K562 (cell line): ENCODE measurements at places on chromosomes 16 and 17. TPM values are rescaled to one million over a fixed set of nuclear protein-coding genes. Genes with fewer than 3 reads are reported as not detected.

Gene MYOCD
- not detected in 2 replicates for total RNA-seq

Gene ACADVL
- total RNA-seq, result 283 and 313 TPM in 2 replicates

Gene ADAD2
- total RNA-seq, result not detected in 2 replicates

Gene GJD3
- total RNA-seq, result 0.38 TPM in 1 of 2 replicates, not detected in the other

Gene KRTAP4-9
- total RNA-seq, result not detected in 2 replicates

Gene SHISA9
- 0.16 TPM in 1 of 2 replicates, not detected in the other for total RNA-seq

Gene TPSD1
- not detected in 2 replicates for total RNA-seq

Gene CES5A
- 0.07 and 0.29 TPM in 2 replicates for total RNA-seq

Gene GPRC5C
- total RNA-seq, result 6.4 and 7.8 TPM in 2 replicates

Gene NOTUM
- total RNA-seq, result 11.8 and 14.1 TPM in 2 replicates

Gene GSDMA
- 0.09 TPM in 1 of 2 replicates, not detected in the other for total RNA-seq

Gene MYH2
- total RNA-seq, result not detected in 2 replicates

Gene CIBAR2
- total RNA-seq, result not detected in 2 replicates

Gene CPPED1
- 21.3 and 22.2 TPM in 2 replicates for total RNA-seq

Gene CACNG1
- total RNA-seq, result not detected in 2 replicates

Gene TM4SF5
- total RNA-seq, result not detected in 2 replicates

Gene LCAT
- 14.2 and 21.0 TPM in 2 replicates for total RNA-seq

Gene KCNH4
- total RNA-seq, result 1.8 and 2.0 TPM in 2 replicates

Gene MAP2K3
- 14.8 and 16.1 TPM in 2 replicates for total RNA-seq

Gene CLEC19A
- not detected in 2 replicates for total RNA-seq

Gene NT5M
- 8.8 and 10.1 TPM in 2 replicates for total RNA-seq

Gene ZNF23
- total RNA-seq, result 8.6 and 8.7 TPM in 2 replicates

Gene MYO1C
- total RNA-seq, result 31.4 and 32.5 TPM in 2 replicates

Gene TBC1D3K
- total RNA-seq, result not detected in 2 replicates

Gene CCL1
- not detected in 2 replicates for total RNA-seq

Gene PSMC5
- 140 and 161 TPM in 2 replicates for total RNA-seq

Gene JPT1
- 243 and 245 TPM in 2 replicates for total RNA-seq

Gene CNTNAP4
- not detected in 2 replicates for total RNA-seq

Gene CHTF18
- total RNA-seq, result 121 and 123 TPM in 2 replicates

Gene GNAO1
- 0.11 and 0.42 TPM in 2 replicates for total RNA-seq

Gene TMEM107
- total RNA-seq, result 16.3 and 16.8 TPM in 2 replicates

Gene KLHL10
- total RNA-seq, result not detected in 2 replicates

Gene SOX9
- total RNA-seq, result 0.04 and 0.18 TPM in 2 replicates

Gene TPSAB1
- total RNA-seq, result 0.31 TPM in 1 of 2 replicates, not detected in the other
